ENCODE measurements at places on chromosomes 4 and X.

DNA sequence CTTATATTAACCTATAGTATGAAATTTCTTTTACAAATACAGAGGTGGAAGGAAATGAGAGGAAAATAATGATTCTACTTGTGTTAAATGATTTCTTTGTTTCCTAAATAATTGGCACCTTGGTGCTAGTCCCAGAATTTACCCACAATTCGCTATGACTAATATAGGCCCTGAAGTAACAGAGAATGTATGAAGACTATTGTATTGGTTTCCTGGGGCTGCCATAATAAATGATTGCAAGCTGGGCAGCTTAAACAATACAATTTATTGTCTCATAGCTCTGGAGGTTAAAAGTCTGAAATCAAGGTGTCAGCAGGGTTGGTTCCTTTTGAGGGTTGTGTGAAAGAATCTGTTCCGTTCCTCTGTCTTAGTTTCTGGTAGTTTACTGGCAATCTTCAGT lies 74.8 kb upstream of the GPRIN3 start:
- no peak for DNase-seq

DNA sequence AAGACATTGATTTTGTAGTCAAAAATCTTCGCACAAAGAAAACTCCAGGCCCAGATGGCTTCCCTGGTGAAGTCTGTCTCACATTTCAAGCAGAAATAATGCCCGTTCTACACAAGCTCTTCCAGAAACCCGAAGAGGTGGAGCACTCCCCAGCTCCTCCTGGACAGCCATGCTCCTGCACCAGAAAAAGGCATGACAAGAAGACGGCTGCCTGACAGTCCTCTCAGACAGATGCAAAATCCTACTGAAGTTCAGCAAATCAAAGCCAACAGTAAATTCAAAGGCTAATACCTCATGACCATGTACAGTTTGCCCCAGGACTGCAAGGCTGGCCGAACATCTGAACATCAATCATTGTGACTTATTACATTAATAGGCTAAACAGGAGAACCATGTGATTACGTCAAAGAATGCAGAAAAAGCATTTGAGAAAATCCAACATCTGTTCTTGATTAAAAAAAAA lies 30.8 kb upstream of the MXD4 start:
- DNase-seq = no peak

DNA sequence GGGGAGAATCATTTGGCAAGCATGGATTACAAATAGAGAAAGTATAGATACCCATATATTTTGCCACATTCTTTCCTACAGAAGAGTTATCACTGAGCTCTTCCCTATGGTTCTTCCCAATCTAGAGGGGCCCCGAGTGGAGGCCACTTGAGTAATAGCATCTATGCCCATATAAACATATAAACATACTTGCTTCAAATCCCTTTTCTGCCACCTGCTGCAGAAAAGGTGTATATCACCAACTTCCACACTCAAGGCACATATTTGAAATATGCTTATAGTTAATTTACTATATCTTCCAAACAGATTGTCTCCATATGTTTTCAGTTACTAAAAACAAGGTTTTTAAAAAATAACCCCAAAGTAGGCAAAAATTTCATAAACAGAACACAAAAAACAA lies 642.8 kb upstream of the DIPK2B start:
- DNase-seq = no peak

DNA sequence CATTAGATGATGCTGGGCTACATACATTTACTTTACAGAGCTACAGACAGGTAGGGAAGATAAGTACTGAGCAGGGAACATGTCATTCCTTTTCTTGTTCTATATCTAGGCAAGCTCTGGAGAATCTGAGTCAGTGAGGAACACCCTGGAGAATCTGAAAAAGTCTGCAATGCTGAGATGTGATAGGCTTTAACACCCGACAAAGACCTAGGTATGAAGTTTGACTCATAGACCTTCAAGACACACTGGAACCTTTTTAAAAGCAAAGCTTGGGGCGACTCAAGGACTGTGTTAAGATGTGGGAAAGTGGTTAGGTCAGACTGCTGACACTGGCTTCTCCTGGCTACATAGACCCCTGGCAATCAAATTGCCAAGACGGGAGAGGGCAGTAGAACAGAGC lies 42.8 kb downstream of the OSTC start:
- DNase-seq = no peak

- no peak for DNase-seq
These were observed 61.2 kb downstream of the NDNF start for GRCh38 chr4:121011138-121011537.
